Stimulated activated naive B cell treated with anti-CD40 and anti-IgM and Interleukin-4, amounts not matched to agents 10 μg/mL and 1 μg/mL and 100 μg/mL, for 72 hours (primary cell): ENCODE measurements at places on chromosomes 3 and 15.

- no peak for DNase-seq
Observed at GRCh38 chr15:38464675-38465074, 10.7 kb downstream of the FAM98B start.

DNA sequence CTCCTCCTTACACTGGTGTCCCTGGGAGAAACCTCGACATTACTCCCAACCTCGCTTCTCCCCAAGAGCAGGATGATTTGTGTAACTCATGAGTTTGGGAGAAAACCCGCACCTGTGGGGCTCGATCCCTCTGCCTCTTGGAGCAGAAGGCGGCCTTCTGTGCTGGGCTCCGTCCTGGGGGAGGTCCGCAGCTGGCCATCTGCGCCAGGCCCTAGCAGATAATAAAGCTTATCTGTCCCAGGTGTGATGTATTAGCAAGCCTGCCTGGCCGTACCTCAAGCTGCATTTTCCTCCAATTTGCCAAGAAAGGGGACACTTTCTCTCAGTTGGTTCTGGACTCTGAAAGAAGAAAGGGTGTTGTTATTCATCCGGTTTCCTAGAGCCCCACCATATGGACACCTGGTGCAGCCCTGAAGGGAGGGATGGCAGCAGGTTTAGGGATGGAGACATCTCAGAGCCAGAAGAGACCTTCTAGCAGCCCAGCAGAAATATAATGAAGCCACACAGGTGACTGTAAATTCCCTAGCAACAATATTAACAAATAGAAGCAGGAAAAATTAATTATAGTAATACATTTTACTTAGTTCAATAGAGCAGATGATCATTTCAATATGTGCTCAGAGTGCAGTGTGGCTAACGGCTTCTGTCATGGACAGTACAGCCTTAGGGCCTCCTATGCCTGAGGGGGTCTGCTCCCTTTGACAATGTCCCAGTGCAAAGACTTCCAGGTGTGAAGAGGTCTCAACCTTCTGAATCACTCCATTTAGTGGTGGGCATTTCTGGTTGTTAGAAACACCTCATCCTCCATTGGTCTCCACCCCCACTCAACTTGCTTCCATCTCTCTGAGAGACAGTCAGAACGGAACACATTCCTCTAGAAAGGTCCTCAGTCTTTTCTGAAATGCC, 94.8 kb downstream of the CPN2 start:
- DNase-seq = no peak

- no peak for DNase-seq
Observed at GRCh38 chr3:194125442-194125841, 10.5 kb upstream of the HES1 start.

DNA sequence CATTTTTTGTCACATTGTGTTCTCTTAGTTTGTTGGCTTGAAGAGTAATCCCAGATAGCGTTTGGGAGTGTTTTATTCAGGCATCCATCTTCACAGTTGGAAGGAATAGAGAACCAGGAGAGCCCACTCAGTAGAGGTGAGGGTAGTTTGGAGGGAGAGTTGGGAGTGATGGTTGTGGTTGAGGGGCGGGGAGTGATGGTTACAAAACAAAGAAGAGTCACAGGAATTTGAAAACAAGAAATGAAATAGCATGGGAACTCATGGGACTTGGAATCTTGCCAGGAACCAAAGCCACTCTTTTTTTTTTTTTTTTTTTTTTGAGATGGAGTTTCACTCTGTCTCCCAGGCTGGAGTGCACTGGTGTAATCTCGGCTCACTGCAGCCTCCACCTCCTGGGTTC, 36.3 kb downstream of the DUT start:
- DNase-seq = no peak

DNA sequence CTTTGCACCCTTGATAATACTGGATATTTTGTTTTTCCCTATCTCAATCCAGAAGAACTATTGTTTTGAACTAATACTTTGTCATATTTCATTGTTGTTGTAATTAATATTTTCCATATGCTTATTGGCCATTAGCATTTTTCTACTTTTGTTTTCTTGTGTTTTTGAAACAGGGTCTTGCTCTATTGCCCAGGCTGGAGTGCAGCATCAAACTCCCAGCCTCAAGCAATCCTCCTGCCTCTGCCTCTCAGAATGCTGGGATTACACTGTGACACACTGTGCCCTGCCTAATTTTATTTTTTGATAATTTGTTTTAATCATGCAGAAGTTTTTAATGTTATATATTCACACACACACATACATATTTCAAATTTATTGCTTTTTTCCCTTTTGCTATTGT, 3.4 kb upstream of the RPS27L start:
- no peak for DNase-seq

DNA sequence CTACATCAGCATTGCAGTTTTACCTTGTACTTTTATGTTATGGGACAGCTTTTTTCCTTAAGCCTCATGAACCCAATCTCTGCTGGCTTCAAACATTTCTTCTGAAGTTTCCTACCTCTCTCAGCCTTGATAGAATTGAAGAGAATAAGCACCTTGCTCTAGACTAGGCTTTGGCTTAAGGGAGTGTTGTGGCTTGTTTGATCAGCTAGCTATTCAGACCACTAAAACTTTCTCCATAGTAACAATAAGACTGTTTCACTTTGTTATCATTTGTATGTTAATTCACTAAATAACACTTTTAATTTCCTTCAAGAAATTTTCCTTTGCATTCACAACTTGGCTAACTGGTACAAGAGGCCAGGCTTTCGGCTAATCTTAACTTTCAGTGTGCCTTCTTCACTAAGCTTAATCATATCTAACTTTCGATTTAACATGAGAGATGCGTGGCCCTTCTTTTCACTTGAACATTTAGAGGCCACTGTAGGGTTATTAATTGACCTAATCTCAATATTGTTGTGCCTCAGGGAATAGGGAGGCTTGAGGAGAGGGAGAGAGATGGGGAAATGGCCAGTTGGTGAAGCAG, 8.1 kb upstream of the TIGIT start:
- no peak for DNase-seq

DNA sequence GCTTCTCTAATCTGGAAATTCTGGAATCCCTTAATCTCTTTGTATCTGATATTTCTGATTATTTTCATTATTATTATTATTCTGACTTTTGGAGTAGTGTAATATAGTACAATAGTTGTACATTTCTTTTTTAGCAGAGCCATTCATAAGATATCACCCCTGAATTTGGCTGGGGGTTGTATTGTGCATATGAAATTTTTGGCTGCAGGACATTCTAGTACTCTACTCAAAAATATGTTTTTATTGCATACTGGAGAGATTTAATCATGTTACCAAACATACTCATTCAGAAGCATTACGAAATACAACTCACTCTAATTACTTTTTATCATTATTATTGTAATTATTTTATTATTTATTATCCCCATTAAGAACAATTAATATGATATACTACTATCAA, 589.7 kb upstream of the KCNMB2 start:
- DNase-seq = no peak

DNA sequence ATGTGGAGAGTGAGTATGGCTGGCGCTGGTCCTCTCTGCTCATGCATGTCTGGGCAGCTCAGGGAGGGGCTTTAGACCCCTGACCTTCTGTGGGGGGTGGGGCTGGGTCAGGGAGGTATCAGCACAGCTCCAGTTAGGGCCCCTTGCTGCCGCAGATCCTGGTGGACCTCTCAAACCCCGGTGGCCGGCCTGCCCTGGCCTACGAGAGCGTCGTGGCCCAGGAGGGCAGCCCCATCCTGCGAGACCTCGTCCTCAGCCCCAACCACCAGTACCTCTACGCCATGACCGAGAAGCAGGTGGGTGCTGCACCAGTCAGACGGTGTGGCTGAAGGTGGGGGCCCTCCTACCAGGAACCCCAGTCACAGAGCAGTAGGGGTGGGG, 20.2 kb downstream of the PLXNA1 start:
- no peak for DNase-seq

DNA sequence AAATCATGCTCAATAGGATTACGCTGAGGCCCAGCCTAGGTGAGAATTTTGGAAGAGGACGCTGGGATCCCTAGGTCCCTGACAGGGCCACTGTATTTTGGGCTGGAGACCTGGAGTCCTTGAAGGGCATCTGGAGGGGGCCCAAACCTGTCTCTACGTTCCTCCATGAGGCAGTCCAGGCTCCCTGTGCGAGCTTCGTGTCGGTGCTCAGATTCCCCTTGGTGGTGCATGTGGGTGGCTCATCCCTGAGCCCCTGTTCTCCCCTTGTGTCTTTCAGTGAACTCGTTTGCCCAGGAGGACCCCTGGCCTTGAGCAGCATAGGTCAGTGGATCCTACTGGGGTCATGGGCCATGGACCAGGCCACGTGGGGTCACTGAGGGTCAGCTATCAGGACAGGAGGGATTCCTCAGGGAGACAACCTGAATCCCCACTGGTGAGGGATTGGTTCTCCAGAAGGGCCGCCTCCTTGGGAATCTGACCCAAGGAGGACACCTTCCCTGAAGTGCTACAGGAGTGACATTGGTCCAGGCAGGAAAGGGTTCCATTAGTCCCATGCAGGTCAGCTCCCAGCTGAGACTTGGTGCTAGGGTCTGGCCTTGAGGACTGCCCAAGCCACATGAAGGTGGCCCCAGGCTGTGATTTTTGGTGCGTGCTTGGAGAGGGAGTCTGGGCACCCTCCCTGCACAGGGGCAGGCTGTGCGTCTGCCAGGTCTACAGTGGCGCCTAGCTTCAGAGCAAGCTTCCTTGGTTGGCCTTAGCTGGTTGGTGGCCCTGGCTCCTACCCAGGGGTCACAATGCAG, 229.8 kb downstream of the SNRPN start:
- no peak for DNase-seq

GRCh38 chr3:23533996-23534395, 271.8 kb upstream of the UBE2E1 start:
- DNase-seq = no peak

DNA sequence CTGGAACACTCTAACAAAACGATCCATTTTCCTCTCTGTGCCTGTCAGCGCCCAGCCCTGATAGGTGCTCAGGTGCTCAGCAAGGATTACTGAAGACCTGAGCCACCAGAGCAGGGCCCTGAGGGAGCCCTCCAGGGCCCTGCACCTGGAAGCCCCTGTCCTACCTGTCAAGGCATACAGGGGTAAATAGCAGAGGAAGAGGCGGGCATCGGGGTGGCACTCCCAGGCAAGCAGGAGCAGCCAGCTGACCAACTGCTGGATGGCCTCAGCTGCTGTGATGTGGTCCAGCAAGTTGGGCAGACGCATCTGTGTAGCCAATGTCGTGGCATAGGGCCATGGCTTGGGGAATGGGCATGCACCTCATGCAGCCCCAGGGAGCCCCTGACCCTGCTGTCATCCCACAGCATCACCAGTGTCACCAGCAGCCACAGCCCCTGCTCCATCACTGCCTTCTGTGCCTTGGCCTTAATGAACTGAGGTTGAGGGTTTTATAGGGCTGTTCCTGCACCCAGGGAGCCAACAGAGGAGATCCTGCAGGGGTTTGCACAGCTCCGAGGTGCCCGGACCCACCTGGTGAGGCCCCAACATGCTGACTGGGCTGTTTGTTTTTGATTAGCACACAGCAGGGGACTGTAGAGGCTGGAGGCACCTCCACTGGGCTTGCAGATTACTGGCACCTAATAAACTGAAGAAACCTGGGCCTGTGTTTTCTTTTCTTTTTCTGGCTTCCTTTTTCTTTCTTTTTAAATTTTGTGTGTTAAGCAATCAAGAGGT, 7.9 kb upstream of the WDR6 start:
- DNase-seq = no peak

GRCh38 chr3:34386309-34386708, 587.9 kb downstream of the PDCD6IP start:
- DNase-seq = no peak

DNA sequence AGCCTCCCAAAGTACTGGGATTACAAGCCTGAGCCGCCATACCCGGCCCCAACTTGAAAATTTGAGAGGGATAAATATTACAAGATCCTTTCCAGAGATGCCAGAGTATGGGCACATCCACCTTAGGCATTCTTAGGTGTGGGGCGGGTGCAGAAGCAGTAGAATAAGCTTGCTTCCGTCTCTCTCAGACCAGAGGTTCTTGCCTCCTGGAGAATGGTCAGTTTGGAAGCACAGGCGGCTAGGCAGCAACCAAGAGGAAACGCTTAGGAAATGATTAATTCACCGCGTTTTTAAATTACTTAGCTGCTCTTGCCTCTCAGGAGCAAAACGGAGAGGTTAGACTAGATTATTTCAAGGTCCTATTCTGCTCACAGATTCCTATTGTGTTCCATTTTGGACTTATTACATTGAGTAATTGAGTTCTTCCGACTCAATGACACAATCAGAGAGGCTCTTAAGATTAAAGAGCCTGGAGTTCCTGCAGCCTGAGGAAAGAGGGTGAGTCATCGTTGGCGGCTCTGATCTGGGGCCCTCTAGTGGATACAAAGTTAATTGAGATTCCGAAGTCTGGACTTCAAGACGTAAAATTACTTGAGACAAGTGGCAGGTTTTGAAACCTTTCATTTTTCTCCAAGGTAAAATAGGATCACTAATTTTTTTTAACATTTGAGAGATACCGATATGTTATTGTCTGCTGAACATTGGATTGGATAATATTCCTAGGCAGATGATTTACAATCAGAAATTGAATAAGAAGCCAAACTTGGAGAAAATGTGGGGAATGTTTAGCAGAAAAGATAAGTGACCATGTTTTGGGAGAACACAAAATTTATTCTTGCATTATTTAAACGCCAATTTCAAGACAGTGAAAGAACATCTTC, 5.8 kb upstream of the TOPAZ1 start:
- peak; percentile 23 for DNase-seq

- no peak for DNase-seq
Observed at GRCh38 chr3:23169551-23169950, 33.6 kb upstream of the UBE2E2 start.
